HCT116 (cell line): ENCODE measurements at places on chromosomes 16 and 17. TPM values are rescaled to one million over a fixed set of nuclear protein-coding genes. Genes with fewer than 3 reads are reported as not detected.
A peak's percentile ranks its signal among the peaks of the same experiment; 100 is the strongest.

- H3K4me3 ChIP-seq, result no peak overlapping the region
- H3K27me3 ChIP-seq, result no peaks in the 10 kb centered on the region
- H3K27ac ChIP-seq, result no peak overlapping the region
- no peaks in the 10 kb centered on the region; the same call in 1 of the 2 replicates for H3K4me1 ChIP-seq
- H3K36me3 ChIP-seq, result no peaks in the 10 kb centered on the region
Observed at GRCh38 chr17:63932721-63933120, 590 bp upstream of the CD79B start.

- H3K36me3 ChIP-seq, result no peaks in the 10 kb centered on the region
- H3K27me3 ChIP-seq, result no peaks in the 10 kb centered on the region
- H3K4me1 ChIP-seq, result peaks cover 14% of the 10 kb centered on the region
- H3K27ac ChIP-seq, result no peak overlapping the region
- H3K4me3 ChIP-seq, result no peak overlapping the region
Observed at GRCh38 chr16:81752225-81752875, 26.7 kb upstream of the PLCG2 start.

DNA sequence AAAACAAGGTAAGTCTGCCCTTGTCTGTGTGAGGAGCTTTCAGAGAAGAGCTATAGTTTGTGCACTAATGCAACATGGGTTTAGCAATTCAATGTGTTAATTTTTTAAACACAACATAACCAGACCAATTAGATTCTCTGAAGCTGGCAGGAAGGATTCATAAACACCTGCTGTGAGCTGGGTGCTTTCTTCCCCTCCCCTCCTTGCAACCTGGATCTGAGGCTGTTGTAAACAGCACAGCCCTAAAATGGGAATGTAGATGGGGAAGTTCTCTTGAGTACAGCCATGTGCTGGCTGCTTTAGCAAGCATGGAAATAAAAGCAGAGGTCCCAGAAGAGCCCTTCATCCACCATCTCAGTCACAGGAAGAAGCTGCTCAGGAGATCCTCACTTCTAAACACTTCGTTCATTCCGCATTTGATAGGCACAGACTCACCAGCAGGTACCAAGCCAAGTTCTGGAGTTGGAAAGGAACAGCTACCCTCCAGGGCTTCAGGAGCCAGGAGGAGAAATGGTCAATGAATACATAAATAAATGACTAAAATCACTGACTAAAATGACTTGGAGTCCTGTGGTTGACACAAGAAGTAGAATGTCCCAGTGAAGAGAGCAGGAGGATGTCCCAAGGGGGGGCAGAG is 21.7 kb downstream of the AXIN2 start:
- H3K4me3 ChIP-seq, result no peak overlapping the region
- no peak for DNase-seq
- no peak overlapping the region for H3K27ac ChIP-seq
- H3K27me3 ChIP-seq, result no peaks in the 10 kb centered on the region

IRX5 gene
- 0.86 TPM for total RNA-seq

DNA sequence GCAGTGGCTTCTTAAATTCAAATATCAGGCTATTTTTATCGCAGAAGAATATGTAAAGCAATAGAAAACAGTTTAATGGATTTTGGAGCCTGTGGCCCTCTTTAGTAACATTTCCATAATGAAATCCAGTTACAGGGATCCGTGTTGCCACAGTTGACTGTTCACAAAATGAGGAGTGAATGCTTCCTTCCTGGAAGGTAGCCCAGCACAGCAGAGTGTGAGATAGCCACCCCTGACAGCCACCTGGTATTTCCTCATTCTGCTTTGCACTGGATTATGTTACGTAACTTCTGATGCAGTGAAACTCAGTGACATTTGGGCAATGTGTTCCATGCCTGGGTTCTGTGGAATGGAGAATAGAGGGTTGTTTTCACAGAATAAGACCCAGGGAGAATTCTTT is 517.2 kb downstream of the RBFOX1 start:
- no peak overlapping the region for H3K27ac ChIP-seq
- no peaks in the 10 kb centered on the region for H3K27me3 ChIP-seq
- no peaks in the 10 kb centered on the region for H3K4me1 ChIP-seq
- no peak overlapping the region for H3K4me3 ChIP-seq
- no peaks in the 10 kb centered on the region for H3K36me3 ChIP-seq

OTOA gene
- total RNA-seq, result not detected

DNA sequence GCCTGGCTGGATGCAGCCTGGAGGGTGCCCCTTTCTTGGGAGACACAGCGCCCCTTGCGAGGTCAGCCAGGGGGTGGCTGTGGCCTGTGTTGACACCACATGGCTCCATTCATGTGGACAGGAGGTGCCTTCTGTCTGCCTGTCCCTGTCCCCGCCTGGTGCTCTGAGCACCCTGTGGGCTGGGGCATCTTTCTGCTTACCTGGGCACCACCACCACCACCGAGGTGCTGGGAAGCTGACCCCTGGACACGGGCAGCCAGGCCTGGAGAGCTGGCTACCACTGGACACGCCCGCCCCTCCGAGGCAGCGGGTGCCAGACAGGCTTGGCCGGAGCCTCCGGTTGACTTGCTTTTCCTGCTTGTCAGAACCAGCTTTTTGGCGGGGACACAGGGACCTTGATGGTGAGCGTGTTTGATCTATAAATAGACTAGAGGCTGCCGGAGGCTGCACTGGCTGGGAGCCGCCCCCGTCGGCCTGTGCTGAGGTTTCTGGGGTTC is 121.3 kb upstream of the GSE1 start:
- H3K36me3 ChIP-seq, result no peaks in the 10 kb centered on the region
- peak overlapping the region; percentile 19 for H3K4me3 ChIP-seq
- peak; percentile 41 for DNase-seq

SECTM1 gene
- 6.8 TPM for total RNA-seq

DNA sequence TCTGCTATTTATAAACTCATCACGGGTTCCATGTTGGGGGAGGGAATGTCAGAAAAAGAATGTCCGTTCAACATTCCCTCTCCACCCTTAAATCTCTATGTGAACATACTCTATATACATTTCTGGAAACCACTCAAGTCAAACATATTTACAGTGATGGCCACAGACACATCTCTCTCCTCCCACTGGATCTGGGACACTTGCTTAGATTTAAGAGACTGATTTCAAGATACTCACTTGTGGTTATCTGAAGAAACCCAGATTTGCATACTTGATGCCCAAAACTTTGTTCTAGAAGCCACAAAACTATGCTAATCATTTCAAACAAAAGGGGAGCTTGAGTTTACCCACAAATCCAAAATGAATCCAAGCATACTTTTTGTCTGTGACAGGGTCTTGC is 182.9 kb upstream of the SOX9 start:
- no peak for DNase-seq
- no peaks in the 10 kb centered on the region for H3K36me3 ChIP-seq
- H3K27ac ChIP-seq, result no peak overlapping the region
- H3K4me3 ChIP-seq, result no peak overlapping the region
- H3K27me3 ChIP-seq, result no peaks in the 10 kb centered on the region

DNA sequence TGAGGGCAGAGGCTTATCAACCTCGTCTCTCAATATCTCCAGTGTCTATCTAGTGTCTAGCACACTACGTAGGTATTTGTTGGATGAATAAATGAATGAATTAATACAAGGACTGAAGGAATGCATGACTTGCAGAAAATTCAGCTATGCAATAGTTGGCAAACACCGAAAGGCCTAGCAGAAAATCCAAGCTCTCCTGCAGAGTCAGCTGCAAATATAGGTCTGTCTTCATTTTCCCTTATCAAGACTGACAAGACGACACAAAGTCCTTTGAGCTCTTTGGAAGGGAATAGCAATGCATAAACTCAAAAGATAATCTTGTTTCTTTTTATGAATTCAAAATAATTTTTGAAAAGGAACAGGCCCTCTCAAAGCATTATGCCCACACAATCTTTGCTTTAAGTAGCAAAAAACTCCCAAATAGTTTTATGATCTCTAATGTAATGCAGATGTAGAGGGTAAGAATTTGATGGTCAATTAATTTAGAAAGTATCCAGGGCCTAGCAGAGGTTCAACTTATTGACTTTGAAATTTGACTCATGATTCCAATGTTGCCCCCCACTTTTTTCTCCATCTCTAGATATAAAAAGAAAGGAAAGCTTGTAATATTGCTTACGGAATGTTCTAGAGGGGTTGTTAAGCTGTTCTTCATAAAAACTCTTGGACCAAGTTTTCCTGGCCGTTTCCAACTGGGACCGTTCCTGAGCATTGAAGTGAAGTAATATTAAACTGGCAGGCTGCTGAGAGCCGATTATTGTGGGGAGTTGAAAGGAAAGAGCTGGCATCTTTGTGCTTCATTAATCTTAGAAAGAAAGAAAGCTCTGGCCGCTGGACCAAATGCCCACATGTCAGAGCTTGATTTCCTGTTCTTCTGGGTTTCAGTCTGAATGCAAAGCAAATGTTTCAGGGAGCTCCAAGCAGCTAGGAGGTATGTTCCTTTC is 227.3 kb downstream of the HS3ST3A1 start:
- no peaks in the 10 kb centered on the region for H3K36me3 ChIP-seq
- H3K4me3 ChIP-seq, result no peak overlapping the region
- DNase-seq, result no peak
- no peaks in the 10 kb centered on the region for H3K27me3 ChIP-seq
- H3K4me1 ChIP-seq, result no peaks in the 10 kb centered on the region
- H3K27ac ChIP-seq, result no peak overlapping the region

TMEM92 gene
- total RNA-seq, result 6.6 TPM

ASB16 gene
- total RNA-seq, result 0.37 TPM

DNA sequence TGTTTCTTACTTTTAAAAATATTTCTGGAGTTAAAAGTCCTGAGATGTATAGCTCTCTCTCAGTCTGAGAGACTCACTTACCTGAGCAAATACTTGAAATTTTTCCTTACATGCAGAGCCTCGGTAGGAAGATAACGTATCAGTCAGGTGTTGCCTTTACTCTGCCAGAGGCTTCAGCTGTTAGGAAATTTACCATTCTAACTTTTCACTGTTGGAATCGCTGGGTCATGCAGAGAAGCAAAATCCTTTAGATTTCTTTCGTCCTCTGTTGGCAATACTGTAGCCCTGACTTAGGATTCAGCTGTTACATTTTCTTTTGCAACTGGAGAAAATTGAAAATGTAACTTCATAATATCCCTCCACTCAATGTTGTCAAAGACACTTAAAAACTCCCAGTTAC is 20.0 kb upstream of the KCNJ16 start:
- H3K4me1 ChIP-seq, result no peaks in the 10 kb centered on the region
- no peak overlapping the region for H3K27ac ChIP-seq
- H3K36me3 ChIP-seq, result no peaks in the 10 kb centered on the region
- DNase-seq, result no peak
- no peaks in the 10 kb centered on the region for H3K27me3 ChIP-seq

- H3K4me3 ChIP-seq, result no peak overlapping the region
- no peak for DNase-seq
- H3K27ac ChIP-seq, result no peak overlapping the region
- no peaks in the 10 kb centered on the region for H3K4me1 ChIP-seq
- peaks cover 6% of the 10 kb centered on the region; the same call in 1 of the 2 replicates for H3K36me3 ChIP-seq
Observed at GRCh38 chr16:66717112-66717675, 20.7 kb upstream of the CMTM4 start.

DNA sequence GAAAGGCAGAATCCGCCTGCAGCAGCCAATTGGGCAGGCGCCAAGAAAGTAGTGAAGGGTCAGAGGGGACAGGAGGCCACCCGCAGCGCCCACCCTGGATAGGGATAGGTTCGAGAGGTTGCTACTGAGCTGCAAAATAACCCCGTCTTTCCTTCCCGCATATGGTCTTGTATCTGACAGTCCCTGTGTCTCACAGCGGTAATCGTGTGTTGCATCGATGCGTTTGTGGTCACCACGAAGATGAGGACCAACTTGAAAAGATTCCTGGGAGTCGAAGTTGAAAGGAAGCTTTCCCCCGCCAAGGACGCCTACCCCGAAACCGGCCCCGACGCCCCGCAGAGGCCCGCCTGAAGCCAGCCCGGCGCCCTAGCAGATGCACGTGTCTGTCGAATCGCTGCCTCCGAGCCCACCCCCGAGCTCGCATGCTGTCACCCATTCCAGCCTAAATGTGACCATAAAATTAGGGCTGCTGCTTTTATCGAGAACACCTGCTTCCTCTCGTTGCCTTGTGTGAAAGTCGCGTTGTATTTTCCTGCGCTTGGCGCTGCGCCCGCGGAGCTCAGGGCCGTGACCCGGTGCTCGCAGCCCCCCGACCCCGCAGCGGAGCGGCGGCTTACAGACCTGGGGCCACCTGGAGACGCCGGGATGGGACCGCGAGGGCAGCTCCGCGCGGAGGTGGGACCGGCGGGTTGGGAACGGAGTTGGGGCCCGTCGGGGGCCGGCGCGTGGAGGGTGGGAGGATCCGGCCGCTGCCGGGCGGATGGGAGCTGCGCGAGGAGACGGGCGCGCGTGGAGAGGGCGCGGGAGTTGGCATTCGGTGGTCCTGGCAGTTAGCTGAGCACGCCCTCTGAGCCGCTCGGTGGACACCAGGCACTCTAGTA is at the start of gene CMTM2:
Gene CMTM2 (plus strand): TSS at position 813 of the 881 bp plus-strand sequence. CDS start 145 bp downstream, outside the sequence.
- no peak within 1 kb of the TSS for H3K4me3 ChIP-seq
- DNase-seq, result no peak
- no peak within 1 kb of the TSS for H3K27ac ChIP-seq
- H3K27me3 ChIP-seq, result no peaks in the 10 kb centered on the region

GRCh38 chr17:18377437-18378204 is at the start of gene EVPLL:
TSS of gene EVPLL (plus strand) at chr17:18377778. CDS start at chr17:18380938, 3,160 bp downstream.
- no peaks in the 10 kb centered on the region for H3K27me3 ChIP-seq
- DNase-seq, result no peak
- H3K27ac ChIP-seq, result no peak within 1 kb of the TSS
- H3K36me3 ChIP-seq, result no peaks in the 10 kb centered on the region
- H3K4me3 ChIP-seq, result no peak within 1 kb of the TSS

DNA sequence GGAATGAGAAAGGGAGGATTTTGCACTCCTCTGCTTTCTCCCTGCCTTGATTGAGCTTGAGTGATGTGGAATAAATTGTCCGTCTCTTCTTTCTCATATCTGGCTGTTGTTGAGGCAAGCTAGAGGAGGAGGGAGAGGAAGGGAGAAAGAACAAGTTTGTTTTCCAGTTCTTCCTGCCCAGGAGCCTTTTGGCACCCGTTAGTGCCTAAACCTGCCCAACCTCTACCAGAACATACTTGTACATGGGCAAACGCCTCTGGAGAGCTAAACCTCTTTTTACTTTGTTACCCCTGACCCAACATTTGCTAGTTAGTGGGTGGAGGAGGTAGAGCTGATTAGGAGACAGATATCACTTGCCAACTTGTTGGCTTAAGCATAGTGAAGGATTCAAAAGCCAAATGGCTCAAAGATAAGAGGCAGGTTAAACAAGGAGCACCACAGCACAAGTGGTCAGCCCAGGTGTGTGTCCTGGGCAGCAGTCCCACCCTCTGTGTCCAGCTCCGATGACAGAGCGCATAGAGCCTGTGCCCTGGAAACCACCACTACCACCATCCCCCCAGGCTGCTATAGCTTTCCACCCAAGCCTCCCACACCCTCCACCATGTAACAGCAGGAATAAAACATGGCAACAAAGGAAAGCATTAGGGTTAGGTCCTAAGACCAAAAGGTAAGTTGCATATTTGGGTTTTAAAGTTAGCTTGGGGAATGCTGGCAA is 6.5 kb downstream of the ODF4 start:
- H3K27ac ChIP-seq, result no peak overlapping the region
- no peaks in the 10 kb centered on the region for H3K36me3 ChIP-seq
- DNase-seq, result no peak
- no peak overlapping the region for H3K4me3 ChIP-seq

SMTNL2 gene
- total RNA-seq, result 2.3 TPM
